Amniotic epithelial cell (primary cell): ENCODE measurements at places on chromosomes 3 and 15.

GRCh38 chr3:128515-129172 is 67.9 kb upstream of the CHL1 start:
- DNase-seq, result no peak

DNA sequence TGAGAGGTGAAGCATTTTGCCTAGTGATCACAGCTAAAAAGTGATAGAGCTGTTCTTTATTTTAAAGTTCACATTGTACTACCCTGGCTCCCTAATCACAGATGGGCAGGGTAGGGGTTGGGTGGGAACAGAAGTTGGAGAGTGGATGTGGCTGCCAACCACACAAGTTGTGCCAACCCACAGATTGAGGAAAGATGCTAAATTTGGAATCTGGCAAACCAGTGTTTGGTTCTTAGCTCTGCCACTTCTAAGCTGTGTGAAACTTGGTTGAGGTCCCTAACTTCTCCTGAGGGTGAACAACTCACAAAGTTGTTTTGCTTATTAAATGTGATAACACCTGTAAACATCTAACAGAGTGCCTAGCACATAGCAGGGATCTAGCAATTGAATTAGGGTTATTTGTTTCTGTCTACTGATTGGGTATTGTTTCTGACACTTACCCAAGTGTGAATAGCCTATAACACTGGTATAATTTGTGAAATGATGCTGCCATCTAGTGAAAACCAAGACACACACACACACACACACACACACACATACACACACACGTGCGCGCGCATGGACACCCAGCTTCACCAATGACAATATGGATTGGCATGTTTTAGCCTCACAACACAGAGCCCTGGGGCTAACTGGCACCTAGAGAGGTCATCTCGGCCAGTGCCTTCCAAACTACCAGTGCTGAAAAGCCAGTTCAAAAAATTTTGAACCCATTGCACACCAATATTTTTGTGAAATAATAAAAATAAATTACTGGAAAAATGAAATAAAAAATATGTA is 25.3 kb downstream of the ADGRG7 start:
- DNase-seq, result peak; percentile 30

DNA sequence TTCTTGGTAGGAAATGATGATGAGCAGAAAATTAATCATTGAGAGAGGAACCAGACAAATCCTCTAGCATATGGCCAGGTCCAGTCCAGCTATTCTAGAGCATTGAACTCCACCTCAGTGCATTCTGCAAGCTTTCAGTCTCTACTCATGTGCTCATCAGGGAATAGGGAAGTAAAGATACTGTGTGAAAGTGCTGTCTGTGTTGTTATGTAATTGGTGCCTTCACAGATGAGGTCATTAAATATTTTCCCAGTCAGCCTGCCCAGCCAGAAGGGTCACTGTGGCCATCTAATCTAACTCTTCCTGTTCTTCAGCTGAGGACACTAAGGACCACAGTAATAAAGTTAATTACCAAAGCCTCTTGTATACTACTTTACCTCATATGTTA is 28.2 kb downstream of the C3orf62 start:
- peak; percentile 79 for DNase-seq

- no peak for DNase-seq
Measured at GRCh38 chr3:179236669-179237301, 14.1 kb downstream of the KCNMB3 start.

- DNase-seq, result peak; percentile 86
Measured at GRCh38 chr15:92820236-92821021, 79.7 kb upstream of the CHD2 start.

DNA sequence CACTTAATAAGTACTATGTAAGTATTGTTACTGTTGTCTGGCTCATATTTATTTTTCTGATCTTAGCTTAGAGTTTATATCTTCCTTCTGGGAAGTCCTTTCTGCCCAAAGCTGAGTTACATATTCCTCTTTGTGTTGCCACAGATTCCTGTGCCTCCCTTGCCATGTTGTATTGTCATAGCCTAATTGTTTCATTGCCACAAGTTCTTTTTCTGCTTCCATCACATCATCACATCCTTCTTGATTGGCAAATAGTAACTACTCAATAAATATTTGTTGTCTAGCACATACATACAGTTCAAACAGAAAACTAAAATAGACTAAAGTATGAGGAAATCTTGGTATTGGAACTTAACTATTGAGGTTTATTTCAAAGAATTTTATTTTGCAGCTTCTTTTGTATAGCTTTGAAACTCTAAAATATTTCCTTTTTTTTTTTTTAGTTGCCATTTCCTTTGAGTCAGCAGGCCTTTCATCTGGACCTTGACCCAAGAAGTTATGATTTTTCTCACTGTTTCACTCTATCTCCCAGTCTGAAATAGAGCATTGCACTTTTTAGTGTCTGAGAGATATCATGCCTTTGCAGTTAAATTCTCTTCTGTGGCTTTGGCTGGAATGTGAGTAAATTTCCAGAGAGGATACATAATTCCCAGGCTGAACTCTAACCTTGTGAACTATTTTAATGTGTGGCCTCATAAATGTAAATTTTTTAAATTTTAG is 98.2 kb downstream of the ZNF609 start:
- DNase-seq, result peak; percentile 74
